Left lobe of liver (tissue), 2 donors: ENCODE measurements at places on chromosomes 2 and 18. TPM values are rescaled to one million over a fixed set of nuclear protein-coding genes. Genes with fewer than 3 reads are reported as not detected.

DNA sequence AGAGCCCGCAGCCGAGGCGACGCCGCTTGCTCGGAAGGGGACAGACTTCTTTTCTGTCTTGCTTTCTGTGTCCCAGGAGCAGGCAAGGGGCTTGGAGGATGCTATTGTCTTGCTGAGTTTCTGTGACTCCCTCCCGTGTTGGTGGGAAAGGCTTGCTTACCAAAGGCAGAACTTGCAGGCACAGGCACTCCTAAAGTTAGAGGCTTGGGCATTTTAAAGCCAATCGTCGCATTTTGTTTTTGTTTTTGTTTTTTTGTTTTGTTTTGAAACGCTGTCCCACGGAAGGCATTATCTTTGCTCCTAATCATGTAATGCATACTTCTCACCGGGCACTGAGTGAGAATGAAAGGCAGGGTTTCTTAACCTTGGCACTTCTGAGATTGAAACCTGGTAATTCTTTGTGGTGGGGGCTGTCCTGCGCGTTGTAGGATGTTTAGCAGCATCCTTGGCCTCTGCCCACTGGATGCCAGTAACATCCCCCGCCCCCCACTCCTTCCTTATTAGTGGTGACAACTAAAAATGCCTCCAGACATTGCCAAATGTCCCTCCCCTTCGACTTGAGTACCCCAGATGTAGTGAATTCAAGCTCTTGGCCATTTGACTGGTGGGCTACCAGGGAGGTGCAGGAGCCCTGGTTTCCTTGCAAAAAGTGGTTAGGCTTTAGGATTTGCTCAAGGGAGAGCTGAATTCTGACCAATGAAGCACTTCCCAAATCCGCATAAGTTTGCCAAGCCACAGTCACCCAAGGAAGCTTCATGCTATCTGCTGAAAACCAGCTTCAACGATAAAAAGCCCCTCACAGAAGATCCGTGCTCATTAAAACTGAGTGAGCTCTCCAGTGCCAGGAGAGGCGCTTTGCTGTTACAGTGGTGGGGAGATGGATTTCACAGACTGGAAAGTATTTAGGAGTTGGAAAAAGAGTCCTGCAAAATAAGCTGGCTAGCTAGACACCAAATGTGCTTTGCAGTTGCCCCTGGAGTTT is 1.2 kb downstream of the ANTXR1 start:
- no peak for DNase-seq

DNA sequence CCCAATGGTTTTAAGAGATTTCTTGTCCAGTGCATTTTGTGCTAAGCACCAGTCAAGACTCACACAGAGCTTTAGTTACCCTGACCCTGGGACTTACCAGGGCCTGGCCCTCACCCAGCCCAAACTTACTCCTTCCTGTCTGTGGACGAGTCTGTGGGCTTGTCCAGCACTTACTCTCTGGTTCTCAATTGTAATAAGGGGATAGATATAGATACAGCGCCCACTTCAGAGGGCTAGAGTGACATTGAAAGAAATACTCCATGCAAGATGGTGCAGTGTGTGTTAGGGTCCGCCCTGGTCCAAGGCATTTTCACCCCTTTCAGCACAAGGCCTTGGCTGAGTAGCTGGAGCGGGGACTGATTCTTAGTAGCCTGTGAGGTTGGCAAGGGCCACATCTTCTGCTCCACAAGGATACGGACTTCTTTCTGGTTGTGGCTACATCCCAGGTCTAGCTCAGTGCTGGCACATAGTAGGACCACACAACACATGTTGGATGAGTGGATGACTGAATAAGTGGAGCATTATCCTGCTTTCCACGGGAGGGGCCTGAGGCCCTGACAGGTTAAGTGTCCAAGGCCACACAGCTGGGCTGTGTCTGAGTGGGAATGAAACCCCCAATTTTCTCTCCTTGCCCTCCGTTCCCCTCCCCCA is 3.8 kb upstream of the ARID5A start:
- DNase-seq = no peak

- DNase-seq = no peak
Measured at GRCh38 chr2:68684197-68684596, 40.8 kb downstream of the PROKR1 start.

- no peak for DNase-seq
Measured at GRCh38 chr2:170587922-170588321, 127.2 kb upstream of the SP5 start.

GRCh38 chr18:59155153-59155552 is 15.5 kb downstream of the SEC11C start:
- no peak for DNase-seq

DNA sequence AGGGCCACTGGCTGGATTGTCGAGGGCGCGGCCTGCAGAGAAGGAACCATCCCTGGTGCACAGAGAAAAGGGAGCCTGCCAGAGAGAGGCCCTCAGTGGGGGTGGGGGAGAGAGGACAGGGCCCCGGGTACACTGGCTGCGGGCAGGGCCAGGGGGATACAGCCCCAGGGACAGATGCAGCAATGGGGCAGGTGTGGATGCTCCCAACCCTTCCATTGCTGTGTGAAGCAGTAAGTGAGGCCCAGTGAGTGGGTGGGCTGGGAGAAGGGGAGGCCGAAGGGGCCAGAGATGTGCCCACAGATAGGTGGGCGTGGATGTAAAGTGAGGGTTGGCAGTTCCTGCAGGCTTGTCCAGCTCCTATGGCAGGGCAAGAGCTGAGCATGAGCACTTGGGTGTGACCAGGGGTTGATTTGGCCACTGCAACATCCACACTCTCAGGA is 7.4 kb downstream of the AGXT start:
- peak; percentile 69 for DNase-seq

DNA sequence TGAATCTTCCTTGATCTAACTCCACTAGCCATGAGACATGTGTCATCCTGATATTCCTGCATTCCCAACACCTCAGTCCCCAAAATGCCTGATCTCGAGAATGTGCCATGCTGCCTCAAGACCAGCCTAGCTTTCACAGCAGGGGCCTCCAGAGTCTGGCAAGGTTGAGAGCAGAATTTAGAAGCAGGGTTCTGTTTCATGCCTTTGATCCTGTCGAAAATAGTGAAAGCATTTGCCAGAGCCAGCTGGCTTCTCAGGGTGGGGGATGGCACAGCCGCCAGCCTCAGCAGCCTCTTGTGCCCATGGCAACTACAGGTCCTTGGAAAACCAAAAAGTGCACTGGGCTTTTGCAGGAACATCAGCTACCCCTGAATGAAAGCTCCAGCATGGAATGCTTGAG is 143.5 kb downstream of the RTN4 start:
- no peak for DNase-seq

Gene IL1F10
- not detected for total RNA-seq

Gene STPG4
- total RNA-seq = not detected

Gene REEP1
- 0.50 TPM for total RNA-seq

Gene CPLX4
- not detected for total RNA-seq

Gene ERICH2
- total RNA-seq = 1.5 TPM

Gene EFHD1
- 27.3 TPM for total RNA-seq

Gene TUBB8B
- not detected for total RNA-seq

Gene FOXI3
- total RNA-seq = not detected
